ENCODE measurements at places on chromosomes 3 and 15. TPM values are rescaled to one million over a fixed set of nuclear protein-coding genes. Genes with fewer than 3 reads are reported as not detected.

The LRTM1 gene
- not detected for total RNA-seq

The TNFSF10 gene
- total RNA-seq = 16.5 TPM

The ITIH4 gene
- total RNA-seq = 88.7 TPM

The DAZL gene
- total RNA-seq = not detected

The AQP9 gene
- 7.9 TPM for total RNA-seq

The SPESP1 gene
- total RNA-seq = 1.5 TPM

DNA sequence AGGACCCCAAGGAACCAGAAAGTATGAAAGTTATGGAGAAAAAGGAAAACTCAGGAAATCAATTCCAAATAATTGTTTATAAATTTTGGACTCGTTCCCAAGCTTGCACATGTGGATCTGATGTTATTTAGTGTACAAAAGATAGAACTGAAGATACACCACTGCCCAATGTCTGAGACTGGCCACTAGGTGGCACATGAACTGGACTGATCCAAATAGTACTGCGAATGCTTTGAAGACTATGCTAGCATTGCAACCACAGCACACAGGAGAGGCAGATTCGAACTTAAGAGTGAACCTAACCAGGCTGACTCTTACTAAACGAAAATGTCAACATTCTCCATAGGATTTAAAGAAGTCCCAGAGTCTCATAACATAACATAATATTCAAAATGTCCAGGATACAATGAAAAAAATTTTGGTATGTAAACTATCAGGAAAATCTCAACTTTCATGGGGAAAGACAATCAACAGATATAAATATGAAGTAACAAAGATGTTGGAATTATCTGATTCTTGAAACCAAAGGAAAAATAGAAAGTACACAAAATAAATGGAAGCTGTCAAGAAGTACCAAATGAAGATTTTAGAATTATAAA lies 596.7 kb downstream of the FGF12 start:
- no peak overlapping the region for H3K27ac ChIP-seq
- H3K4me3 ChIP-seq = no peak overlapping the region
- H3K4me1 ChIP-seq = no peaks in the 10 kb centered on the region

GRCh38 chr3:71997066-71997653 lies 212.2 kb upstream of the PROK2 start:
- H3K27me3 ChIP-seq = no peaks in the 10 kb centered on the region
- no peak overlapping the region for H3K4me3 ChIP-seq
- no peak overlapping the region for H3K27ac ChIP-seq
- H3K36me3 ChIP-seq = no peaks in the 10 kb centered on the region

- H3K36me3 ChIP-seq = no peaks in the 10 kb centered on the region
- no peak for DNase-seq
- H3K27ac ChIP-seq = no peak overlapping the region
- H3K27me3 ChIP-seq = no peaks in the 10 kb centered on the region
- H3K4me1 ChIP-seq = no peaks in the 10 kb centered on the region
Measured at GRCh38 chr3:69422751-69423150, 36.9 kb upstream of the FRMD4B start.

DNA sequence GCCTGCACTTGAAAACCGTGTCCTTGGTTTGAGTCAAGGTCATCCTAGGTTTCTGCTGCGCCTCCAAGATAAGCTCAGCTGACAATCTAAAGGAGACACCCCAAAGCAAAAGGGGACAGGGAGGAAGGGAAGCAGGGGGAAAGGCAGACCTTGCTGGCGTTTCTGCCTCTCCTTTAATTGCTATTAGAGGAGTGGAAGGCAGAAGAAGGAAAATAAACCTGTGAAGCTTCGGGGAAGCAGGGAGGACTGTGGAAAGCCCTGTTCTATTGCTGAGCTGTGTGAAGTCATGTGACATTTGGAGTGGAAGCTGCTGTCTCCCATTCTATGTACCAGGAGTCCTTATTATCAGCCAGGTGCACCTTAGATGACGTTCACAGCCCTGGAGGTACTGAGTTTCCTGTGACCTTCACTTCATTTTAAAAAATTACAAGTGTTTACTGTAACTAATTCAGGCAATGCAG lies 21.5 kb upstream of the CHD2 start:
- H3K27me3 ChIP-seq = no peaks in the 10 kb centered on the region
- no peaks in the 10 kb centered on the region for H3K36me3 ChIP-seq
- no peak overlapping the region for H3K27ac ChIP-seq
- no peaks in the 10 kb centered on the region for H3K4me1 ChIP-seq
- no peak for DNase-seq
- no peak overlapping the region for H3K4me3 ChIP-seq

DNA sequence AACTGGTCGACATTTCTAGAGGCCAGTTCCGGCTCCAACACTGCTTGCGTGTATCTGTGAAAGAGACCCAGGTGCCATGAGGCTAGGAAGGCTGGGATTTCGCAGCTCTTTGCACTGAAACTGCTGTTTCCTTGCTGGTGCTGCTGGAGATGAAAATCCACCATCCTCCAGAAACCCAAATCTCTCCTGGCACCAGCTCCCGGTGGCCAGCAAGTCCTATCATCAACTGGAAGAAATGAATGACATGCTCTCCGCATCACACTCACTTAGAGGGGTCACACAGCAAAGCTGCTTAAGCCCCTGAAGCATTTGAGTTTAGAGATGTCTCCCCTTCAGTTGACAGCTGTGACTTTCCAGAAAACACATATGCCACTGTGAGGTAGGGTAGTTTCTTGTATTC lies 471.8 kb upstream of the PROK2 start:
- H3K4me3 ChIP-seq = no peak overlapping the region
- H3K36me3 ChIP-seq = no peaks in the 10 kb centered on the region
- H3K27ac ChIP-seq = no peak overlapping the region
- H3K4me1 ChIP-seq = no peaks in the 10 kb centered on the region

DNA sequence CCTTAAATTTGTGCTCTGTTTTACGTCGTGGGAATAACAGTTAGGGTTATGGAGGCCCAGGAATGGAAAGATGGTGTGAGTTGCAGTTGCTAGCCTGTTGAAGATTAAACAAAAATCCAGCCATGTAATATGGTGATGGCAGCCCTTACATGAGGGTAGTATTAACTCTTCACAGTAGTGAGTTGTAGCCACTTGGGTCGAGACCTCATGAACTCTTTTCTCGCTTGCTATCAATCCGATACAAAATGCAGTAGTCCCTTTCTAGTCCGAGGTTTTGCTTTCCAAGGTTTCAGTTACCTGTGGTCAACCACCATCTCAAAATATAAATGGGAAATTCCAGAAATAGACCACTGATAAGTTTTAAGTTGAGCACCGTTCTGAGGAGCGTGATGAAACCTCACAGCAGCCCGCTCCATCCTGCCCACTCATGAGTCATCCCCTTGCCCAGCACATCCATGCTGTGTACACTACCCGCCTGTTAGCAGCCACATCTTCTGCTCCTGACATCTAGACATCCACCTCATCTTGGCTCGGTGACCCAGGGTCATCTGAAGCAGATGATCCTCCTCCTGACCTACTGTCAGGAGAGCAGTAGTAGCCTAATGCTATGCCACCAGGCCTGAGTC lies 177.9 kb downstream of the CDIN1 start:
- no peaks in the 10 kb centered on the region for H3K4me1 ChIP-seq
- DNase-seq = no peak
- H3K27ac ChIP-seq = no peak overlapping the region
- H3K4me3 ChIP-seq = no peak overlapping the region
- H3K36me3 ChIP-seq = peaks cover 1% of the 10 kb centered on the region

Data from aorta (tissue), 5 donors.